ENCODE measurements at places on chromosomes 2 and 18.
A peak's percentile ranks its signal among the peaks of the same experiment; 100 is the strongest.

DNA sequence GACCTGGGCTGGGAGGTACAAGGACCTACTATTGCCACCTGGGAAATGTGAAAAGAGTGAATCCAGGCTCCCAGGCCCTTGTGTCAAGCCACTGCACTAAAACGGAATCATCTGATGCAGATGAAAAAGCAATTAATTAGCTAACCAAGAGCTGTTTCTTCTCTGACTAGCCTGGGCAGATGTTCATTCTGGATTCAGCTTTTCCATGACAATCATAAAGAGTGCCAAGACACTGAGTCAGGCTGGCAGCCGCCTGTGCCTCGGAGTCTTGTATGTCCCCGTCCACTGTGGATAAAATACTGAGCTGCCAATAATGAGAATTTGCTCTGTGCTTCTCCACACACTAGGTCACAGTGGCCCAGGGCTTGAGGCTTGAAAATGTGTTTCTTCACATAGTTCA, 21.7 kb upstream of the LCLAT1 start:
- DNase-seq = peak; percentile 19

- DNase-seq = no peak
These were observed 95.4 kb downstream of the ITGB1BP1 start for GRCh38 chr2:9327873-9328352.

- DNase-seq = no peak
These were observed 38.9 kb downstream of the FASTKD2 start for GRCh38 chr2:206804326-206804725.

DNA sequence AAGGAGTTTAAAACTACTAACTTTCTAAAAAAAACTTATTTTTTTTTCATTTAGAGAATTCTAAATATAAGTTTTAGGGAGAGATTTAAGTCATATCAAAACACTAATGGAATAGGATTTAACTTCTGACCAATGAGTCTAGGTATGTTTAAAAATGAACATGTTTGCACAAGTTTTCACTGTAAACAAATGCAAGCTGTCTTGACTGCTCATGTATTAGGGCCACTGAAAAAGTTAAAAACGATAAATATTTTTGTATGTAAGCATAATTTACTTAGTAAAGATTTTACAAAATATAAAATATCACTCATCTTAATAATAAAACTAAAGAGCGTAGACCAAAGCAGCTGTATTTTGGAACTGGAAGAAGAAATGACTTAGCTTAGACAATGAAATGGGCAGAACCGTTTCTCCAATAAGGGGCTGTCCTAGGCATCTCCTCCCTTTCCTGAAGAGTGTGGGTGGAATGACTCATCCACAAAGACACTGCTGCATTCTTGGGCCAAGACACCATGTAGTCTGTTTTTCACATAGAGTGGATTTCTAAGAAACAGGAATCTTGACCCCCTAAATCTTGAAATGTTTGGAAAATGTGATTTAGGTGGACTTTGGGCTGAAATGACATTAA, 118.8 kb downstream of the MEP1B start:
- no peak for DNase-seq

- DNase-seq = no peak
These were observed 53.4 kb downstream of the KIF5C start for GRCh38 chr2:148928395-148928794.

DNA sequence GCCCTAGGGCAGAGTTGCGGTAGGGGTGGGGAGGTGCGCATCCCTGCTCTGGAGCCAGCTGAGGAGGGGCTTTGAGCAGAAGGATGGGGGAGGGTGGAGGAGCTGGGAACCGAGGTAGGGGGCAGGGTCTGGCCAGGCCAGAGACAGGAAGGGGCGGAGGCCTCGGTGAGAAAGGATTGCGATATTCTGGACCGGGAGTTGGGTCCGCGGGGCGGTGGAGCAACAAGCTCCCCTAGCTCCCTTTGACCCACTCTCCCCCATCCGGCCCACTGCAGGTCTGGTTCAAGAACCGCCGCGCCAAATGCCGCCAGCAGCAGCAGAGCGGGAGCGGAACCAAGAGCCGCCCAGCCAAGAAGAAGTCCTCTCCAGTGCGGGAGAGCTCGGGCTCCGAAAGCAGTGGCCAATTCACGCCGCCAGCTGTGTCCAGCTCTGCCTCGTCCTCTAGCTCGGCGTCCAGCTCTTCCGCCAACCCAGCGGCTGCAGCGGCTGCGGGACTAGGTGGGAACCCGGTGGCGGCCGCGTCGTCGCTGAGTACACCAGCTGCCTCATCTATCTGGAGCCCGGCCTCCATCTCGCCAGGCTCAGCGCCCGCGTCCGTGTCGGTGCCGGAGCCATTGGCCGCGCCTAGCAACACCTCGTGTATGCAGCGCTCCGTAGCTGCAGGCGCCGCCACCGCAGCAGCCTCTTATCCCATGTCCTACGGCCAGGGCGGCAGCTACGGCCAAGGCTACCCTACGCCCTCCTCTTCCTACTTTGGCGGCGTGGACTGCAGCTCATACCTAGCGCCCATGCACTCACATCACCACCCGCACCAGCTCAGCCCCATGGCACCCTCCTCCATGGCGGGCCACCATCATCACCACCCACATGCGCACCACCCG, 4.8 kb downstream of the OTX1 start:
- DNase-seq = no peak

DNA sequence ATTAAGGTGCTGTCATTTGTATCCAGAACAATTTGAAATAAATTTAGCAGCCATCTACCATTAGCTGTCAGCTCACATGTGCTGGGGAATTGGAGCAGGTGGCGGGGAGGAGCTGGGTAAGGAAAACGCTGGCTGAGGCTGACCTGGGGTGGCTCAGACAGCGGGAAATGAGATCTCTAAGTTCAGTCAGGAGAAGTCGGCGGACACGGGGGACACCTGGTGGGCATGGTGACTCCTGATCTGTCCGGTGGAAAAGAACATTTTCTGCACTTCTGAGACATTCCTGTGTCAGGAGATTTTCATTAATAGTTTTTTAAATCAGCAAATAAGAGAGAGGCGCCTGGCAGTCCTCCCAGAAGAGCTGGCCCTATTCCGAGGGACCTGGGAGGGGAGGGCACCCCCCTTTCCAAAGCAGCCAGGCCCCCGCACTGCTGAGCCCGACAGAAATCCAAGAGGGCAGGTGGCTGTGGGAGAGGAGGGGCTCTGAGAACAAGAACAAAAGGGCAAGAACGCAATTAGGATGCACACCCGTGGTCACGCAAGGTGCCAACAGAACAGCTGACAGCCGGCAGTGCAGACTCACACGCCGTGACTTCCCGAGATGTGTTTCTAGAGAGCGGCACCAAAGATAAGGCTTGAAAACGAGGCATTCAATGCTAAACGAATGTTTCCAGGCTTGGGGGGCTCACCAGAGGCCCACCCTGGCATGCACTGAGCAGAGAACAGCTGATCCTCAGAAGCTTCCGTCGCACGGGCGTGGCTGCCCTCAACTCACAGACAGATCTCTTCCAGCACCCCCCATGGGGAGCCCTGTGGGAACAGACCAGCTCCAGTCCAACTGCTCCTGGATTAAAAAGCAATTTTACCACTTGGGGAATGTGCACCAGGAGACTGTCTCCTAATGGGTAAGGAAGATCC, 26.4 kb downstream of the SLC66A2 start:
- DNase-seq = peak; percentile 73

DNA sequence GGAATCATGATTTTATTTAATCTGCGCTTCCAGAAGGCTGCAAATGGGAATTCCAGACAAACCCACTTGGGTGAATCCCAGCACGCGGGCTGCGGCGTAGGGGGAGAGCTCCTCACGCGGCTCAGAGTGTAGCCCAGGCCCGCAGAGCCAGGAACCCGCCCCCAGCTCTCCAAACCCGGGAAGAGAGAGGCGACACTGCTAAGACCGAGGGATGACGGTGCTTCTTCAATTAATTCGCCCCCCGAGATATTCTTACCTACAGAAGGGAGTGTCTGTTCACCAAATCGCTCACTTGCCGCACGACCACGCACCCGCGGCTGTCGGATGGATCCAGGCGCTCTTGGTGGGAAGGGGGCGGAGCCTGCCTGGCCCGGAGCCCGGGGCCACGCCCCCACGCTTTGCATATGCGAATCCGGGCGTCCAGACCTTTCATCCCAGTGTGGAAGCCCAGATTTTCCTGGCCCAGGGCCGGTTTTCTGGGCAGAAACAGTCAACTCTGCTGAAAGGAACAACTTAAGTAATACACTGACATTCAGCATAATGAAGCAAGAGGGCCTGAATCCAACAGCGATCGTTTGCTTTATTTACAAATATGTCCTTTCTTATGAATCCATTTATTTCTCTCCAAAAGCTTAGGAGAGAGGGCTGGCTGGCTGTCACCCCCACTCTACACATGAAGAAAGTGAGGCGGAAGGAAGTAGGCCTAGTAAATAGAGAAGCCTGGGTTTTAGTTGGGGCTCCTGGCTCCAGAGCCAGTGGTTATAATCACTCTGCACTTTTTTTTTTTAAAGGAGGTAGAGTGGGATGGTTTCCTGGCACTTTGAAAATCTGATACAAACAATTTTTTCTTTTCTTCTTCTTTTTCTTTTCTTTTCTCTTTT, at the start of gene SLC19A3:
Gene SLC19A3, minus strand, starts transcription at position 342 of the 881 bp plus-strand sequence. CDS start 15,710 bp downstream, outside the sequence.
- no peak for DNase-seq

- no peak for DNase-seq
These were observed 102.6 kb downstream of the MCFD2 start for GRCh38 chr2:46813020-46813415.

All from NCI-H1694 treated with DMSO at 0.1 percent for 48 hours (cell line).